ENCODE measurements at places on chromosomes 4 and X.

- no peak for DNase-seq
These were observed 947.1 kb upstream of the HS3ST1 start for GRCh38 chr4:12375805-12376204.

DNA sequence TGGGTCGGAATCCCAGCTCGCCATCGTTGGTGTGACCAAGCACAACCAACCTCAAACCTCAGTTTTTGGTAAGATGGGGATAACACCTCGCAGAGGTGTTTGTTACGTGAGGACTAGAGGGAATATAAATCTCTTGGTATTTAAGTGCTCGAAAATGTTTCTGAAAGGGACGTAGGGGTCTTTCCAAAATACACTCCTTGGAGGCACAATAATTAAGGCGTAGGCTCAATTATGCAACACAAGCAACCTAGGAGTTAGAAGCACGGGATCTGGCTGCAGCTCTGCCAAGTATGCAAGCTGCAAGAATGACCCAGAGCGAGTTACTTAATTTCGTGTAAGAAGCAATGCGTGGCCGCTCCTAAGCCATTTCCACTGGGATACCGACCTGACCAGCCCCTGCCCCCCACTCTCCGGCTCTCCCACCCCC is 552 bp downstream of the ADH5 start:
- no peak for DNase-seq

GRCh38 chr4:168560184-168561180 is 63.6 kb downstream of the PALLD start:
- no peak for DNase-seq

DNA sequence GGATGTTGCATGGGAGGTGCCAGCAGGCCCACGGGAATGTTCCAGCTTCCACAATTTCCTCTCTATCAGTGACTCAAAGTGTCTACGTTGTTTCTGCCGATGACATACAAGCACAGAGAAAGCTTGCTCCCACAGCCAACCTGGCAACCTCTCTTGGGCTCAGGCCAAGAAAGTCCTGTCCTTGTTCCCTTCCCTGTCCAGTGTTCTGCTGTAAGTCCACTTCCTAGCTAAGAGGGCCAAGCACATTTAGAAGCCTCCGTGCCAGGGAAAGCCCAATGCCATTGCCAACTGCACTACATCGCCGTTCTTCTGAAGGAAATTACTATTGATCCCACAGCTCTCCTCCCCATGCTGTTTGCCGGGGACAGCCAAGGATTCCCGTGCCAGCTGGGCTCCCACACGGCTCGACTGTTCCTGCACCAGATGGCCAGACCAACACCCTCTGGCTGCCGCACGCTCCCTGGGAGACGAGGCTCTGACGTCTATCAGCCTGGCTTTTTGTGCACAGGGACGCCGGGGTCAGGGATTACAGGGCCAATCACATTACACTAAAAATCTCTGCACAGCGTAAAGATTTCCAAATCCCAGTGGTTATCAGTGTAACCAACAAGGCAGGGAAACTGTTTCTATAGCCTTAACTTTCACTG is 284.0 kb downstream of the BCOR start:
- DNase-seq = no peak

Measured in stimulated activated CD8-positive, alpha-beta memory T cell treated with anti-CD3 and anti-CD28 coated beads, Interleukin-4, amount 100 ng/mL, for 4 hours (primary cell).